ENCODE measurements at places on chromosomes 1 and 21.

DNA sequence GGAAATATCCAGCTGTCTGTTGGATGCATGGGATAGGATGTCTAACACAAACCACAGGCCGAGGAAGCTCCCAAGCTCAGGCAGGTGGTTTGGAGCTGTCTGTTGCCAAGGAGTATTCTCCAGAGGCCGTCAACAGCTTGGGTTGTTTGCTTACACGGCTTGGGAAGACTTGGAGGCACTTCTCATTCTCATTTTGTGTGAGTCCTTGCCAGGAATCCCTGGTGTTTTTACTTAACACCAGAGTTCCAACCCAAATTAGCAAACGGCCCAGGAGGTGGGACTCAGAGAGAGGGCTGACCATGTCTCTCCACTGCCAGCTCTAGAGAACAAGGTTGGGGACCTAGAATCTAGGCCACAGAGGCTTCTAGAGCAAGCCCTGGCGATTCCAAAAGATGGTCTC, 72.7 kb upstream of the FAM20B start:
- no peak for DNase-seq

DNA sequence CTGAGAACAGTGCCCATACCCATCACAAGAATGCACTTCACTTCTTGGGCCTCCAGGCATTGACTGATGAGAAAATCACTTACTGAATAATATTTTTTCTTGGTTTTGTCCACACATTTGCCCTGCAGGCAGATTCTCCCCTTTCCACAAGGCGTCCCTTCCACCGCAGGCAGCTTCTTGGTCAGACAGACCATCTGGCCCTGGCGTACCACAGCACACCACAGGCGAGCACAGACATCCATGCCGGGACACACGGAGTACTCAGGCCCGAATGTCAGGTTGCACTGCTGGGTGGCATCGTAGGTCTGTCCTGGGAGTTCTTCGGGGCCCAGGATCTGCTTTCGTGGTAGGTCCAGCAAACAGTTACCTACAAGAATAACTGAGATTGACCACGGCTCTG, 32.5 kb downstream of the ADAMTS5 start:
- DNase-seq, result no peak

DNA sequence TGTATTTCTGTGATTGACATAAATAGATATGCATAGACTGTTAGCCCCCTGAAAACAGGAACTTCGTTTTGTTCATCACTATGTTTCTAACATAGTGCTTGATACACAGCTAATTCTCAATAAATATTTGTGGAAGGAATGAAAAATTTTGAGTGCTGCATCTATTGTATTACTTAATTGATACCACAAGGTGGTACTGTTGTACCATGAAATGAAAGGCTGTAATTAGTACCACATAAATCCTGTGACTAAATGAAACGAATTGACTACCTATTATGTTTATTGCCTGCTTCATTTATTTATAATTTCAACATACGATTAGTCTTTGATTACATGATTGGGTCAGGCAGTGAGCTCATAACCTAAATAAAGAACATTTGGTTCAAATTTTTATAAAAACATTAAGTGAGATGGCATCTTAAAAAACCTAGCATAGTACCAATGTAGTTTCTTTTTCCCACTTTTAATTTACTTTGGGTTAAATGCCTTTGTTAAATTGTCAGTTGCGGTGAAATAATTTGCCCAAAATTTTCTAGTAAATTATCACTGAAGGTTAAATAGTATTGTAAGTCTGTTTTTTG, 15.0 kb upstream of the TGFB2 start:
- no peak for DNase-seq

GRCh38 chr21:22062472-22063139, 1064.4 kb downstream of the NCAM2 start:
- DNase-seq, result no peak

DNA sequence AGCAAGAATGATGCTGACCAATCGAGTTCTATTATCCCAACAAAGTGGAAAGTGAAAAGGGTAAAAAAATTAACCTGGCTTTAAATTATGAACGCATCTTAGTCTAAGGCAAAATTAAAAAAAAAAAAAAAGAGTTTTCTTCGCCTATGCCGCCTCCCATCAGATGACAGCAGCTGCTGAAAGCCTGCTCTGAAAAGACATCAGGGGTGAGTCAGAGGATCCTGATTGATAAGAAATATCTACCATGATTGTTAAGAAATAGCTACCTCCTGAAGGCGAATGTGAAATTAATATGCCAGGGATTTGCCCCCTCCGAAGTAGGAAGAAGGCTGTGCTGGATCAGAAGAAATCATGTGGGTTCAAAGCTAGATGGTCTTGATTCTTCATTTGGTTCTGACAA, 216.8 kb upstream of the C1orf87 start:
- no peak for DNase-seq

DNA sequence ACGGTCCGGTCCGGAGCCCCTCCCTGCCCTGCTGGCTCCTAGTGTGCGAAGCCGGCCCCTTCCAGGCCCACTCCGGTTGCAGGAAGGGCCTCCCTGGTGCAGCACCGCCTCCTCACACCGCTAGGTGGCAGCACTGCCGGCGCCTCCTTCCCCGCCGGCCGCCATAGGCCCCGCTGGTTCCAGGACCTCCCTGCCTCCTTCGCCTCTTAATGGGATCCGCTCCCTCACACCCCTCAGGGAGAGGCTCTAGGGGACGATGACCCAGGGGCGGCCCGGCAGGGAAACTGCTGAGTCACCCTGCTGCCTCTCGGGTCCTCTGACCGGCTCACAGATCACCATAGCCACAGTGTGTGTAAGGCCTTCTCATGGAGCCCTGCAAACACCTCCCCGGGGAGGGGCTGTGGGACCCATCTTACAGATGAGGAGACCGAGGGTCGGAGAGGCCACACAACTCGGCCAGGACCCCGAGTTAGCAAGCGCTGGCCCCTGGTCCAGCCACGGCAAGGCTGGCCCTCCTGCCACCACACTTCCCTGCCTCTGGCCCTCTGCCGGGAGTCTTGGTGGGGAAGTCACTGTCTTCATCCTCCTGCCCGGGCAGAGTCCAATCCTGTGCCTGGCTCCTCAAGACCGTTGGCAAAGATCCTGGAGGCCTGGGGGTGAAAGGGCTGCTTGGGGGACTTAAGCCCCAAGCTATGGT, 1.6 kb upstream of the AJAP1 start:
- DNase-seq, result peak; percentile 57

GRCh38 chr1:172653015-172653709, 5.7 kb upstream of the FASLG start:
- no peak for DNase-seq

DNA sequence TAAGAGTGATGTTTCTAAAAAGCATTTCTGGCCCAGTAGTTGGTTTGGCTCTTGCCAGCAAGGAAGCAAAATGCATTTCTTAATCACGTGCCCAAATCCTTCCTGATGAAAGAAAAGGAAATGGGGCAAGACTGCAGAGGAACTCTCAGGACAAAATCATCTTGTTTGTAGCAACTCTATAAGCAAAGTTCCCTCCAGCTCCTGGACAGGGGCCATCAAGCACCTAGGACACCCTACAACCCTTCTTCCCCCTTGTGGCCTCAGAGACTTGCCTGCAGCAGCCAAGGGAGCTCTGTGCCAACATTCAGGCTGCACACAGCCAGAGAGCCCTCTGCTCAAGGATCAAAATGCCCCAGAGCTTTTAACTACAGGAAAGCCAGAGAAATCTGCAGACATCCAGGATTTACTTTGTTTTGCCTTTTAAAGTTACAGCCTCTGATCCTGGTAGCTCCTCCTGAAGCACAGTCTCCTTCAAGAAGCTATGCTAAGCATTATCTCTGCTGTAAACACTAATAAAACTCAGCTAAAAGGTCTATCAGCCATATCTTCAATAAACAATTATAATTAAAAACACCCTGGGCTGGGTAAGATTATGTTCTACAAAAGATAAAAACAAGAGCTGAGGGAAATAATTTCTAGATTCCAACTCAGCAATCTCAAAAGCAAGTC, 105.0 kb downstream of the KIAA0319L start:
- DNase-seq, result no peak
